ENCODE measurements at places on chromosomes 7 and 10.

GRCh38 chr10:34565934-34566333 lies 249.2 kb downstream of the PARD3 start:
- DNase-seq = no peak

- no peak for DNase-seq
Observed at GRCh38 chr10:74932648-74933047, 106.2 kb downstream of the KAT6B start.

DNA sequence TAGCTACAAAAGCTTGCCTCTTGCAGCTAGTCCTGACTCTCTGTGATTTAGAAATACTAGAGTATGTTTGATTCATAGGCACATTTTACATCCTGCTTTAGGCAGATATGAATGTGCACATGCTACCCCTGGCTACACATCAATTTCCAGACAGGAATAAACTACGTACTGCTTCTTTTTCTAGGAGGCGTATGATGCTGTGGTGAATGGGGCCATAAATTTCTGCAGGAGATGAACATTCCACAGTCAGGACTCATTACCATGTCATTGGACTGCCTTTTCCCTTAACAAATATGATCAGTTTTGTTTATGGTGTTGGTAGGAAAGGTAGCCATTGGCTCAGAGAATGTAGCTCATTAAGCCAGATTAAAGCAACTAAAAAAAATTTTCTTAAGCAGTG lies 50.1 kb upstream of the IFRD1 start:
- no peak for DNase-seq

- DNase-seq = no peak
Observed at GRCh38 chr7:128456255-128456725, 612 bp downstream of the HILPDA start.

GRCh38 chr10:6279540-6280267 lies 77.0 kb downstream of the PFKFB3 start:
- DNase-seq = no peak

DNA sequence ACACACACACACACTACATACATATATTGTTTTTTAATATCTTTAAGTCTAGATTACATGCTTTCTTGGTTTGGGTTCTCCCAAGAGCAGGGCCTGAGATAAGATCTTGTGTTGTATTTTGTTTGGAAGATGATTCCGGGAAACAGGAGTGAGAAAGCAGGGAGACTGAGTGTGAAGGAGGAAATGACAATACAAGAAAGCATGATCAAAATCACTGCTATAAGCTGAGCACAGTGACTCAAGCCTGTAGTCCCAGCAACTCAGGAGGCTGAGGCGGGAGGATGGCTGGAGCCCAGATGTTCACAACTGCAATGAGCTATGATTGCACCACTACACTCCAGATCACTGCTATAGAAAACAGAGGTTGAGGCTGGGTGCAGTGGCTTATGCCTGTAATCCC lies 267.6 kb downstream of the SKIDA1 start:
- no peak for DNase-seq

- DNase-seq = no peak
Observed at GRCh38 chr7:129262324-129262723, 37.5 kb downstream of the AHCYL2 start.

- DNase-seq = no peak
Observed at GRCh38 chr10:133068111-133069032, 19.4 kb upstream of the ADGRA1 start.

- peak; percentile 72 for DNase-seq
Observed at GRCh38 chr10:35025916-35026315, 64.2 kb downstream of the CUL2 start.

GRCh38 chr7:65269150-65269856 lies 104.4 kb upstream of the ZNF92 start:
- DNase-seq = peak; percentile 80

- no peak for DNase-seq
Observed at GRCh38 chr10:85741626-85742300, 624.8 kb downstream of the GRID1 start.

- no peak for DNase-seq
Observed at GRCh38 chr10:122497241-122497640, 35.9 kb downstream of the HTRA1 start.

DNA sequence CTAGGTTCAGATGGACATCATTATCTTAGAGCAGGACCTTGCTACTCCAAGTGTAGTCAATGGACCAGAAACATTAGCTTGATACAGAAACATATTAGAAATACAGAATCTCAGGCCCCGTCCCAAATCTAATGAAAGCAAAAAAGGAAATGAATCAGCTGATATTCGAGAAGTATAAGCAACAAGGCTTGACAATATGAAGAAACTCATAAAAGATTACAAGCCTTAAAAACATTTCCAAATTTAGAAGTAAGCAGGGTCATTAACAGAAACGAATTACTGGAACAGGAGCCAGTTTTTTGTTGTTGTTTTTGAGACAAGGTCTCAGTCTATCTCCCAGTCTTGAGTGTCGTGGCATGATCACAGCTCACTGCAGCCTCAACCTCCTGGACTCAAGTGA lies 40.5 kb upstream of the GSAP start:
- DNase-seq = no peak

GRCh38 chr10:71755179-71755879 lies 18.0 kb downstream of the VSIR start:
- no peak for DNase-seq

- DNase-seq = no peak
Observed at GRCh38 chr10:94211169-94211510, 151.6 kb downstream of the NOC3L start.

DNA sequence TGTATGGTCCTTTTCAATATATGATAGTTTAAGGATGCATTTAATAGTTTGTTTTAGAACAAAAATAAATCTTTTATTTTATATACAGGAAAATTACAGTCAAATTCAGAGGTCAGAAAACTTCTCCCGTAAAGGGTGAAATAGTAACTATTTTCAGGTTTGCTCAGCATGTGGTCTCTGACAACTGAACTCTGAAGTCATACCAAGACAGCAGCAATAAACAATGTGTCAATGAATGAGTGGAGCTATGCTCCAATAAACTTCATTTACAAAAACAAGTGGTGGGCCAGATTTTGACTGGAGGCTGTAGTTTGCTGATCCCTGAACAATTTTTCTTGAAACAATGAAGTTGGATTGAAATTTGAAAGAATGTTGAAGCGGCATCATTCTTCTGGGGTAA lies 123.6 kb downstream of the ZNF248 start:
- DNase-seq = no peak

Measured in mammary epithelial cell (primary cell).